ENCODE measurements at places on chromosomes 11 and 22. TPM values are rescaled to one million over a fixed set of nuclear protein-coding genes. Genes with fewer than 3 reads are reported as not detected.

PKNOX2 gene
- polyA plus RNA-seq, result not detected

SDHD gene
- 183 TPM for polyA plus RNA-seq

PPM1F gene
- polyA plus RNA-seq, result 6.1 TPM

ANAPC15 gene
- polyA plus RNA-seq, result 100 TPM

VSIG2 gene
- 0.75 TPM for polyA plus RNA-seq

SLC22A25 gene
- polyA plus RNA-seq, result not detected

RCOR2 gene
- not detected for polyA plus RNA-seq

GSTP1 gene
- 207 TPM for polyA plus RNA-seq

OR52I1 gene
- polyA plus RNA-seq, result not detected

- DNase-seq, result no peak
- H3K27me3 ChIP-seq, result no peaks in the 10 kb centered on the region
- H3K4me1 ChIP-seq, result peaks cover 59% of the 10 kb centered on the region
- no peak overlapping the region for H3K4me3 ChIP-seq
These were observed 83.3 kb downstream of the MICAL2 start for GRCh38 chr11:12193515-12194336.

GRCh38 chr11:126837581-126837980 is 163.0 kb downstream of the KIRREL3 start:
- no peak overlapping the region for H3K4me3 ChIP-seq
- no peaks in the 10 kb centered on the region for H3K27me3 ChIP-seq
- no peak for DNase-seq
- no peaks in the 10 kb centered on the region for H3K4me1 ChIP-seq
- H3K36me3 ChIP-seq, result no peaks in the 10 kb centered on the region

DNA sequence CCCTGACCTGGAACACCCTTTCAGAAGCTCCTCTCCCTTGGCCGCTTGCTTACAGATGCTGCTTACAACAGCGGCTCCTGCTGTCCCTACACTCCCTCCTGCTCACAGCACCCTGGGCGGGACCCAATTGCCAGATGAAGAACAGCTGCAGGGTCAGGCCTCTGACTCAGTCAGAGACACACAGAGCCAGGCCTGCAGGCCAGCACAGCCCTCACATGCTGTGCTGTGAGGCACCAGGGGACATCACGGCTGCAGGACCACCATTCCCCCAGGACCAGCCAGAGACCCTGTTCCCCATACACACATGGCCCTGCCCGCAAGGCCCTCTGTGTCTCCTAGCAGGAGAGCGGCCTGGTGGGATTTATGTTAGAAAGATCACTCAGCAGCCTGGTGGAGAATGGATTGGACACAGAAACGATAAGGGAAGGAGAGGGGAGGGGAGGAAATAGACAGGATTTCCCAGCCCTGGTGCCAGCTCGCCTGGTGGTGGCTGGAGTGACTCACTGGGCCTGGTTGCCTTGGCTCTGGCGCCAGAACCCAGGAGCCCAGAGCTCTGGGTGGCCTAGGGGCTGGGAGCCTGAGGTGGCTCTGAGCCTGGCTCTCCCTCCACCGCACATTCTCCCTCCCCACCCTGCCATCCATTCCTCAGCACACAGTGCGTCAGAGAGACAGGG is 6.7 kb downstream of the CAPN5 start:
- no peak overlapping the region for H3K27ac ChIP-seq
- H3K4me3 ChIP-seq, result no peak overlapping the region
- H3K36me3 ChIP-seq, result no peaks in the 10 kb centered on the region

DNA sequence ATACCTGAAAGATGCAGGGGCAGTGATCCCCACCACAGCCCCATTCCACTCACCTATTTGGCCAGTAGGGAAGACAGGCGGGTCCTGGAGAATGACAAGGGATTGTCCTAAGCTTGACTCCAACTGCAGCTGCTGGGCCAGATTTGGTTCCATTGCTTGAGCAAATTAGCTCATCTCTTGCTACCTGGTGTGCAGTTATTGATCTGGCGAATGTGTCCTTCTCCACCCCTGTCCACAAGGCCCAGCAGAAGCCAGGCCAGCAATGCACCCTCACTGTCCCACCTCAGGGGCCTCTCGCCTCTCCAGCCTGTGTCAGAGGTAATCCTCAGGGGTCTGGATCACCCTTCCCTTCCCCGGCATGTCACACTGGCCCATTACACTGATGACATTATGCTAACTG is 23.3 kb downstream of the TSPAN32 start:
- H3K27me3 ChIP-seq, result no peaks in the 10 kb centered on the region
- no peaks in the 10 kb centered on the region for H3K36me3 ChIP-seq
- no peak overlapping the region for H3K27ac ChIP-seq
- H3K4me1 ChIP-seq, result no peaks in the 10 kb centered on the region
- no peak overlapping the region for H3K4me3 ChIP-seq

- H3K27ac ChIP-seq, result no peak overlapping the region
- DNase-seq, result no peak
- no peaks in the 10 kb centered on the region for H3K36me3 ChIP-seq
- H3K27me3 ChIP-seq, result peaks cover 5% of the 10 kb centered on the region
- no peak overlapping the region for H3K4me3 ChIP-seq
- H3K4me1 ChIP-seq, result no peaks in the 10 kb centered on the region
These were observed 90.6 kb downstream of the GAB4 start for GRCh38 chr22:16917144-16918003.

DNA sequence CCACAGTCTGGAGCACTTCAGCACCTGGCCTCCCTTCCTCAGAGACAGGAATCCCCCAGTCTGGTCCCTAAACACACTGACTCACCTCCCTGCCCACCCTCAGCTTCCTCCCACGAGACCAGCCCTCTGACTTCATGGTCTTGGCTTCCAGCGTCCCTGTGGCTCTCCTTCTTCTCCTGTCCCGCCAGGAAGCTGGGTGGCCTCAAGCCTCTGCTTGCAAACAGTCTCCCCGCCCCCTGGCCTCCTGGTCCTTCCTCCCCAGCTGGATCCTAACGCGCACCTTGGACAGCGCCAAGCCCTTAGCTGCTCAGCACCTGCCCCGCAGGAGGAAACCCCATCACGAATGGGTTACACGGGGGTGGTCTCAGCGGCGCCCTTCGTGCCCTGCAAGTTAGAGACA is 4.5 kb downstream of the NCF4 start:
- H3K36me3 ChIP-seq, result peaks cover 41% of the 10 kb centered on the region
- no peak for DNase-seq
- no peaks in the 10 kb centered on the region for H3K27me3 ChIP-seq
- H3K4me3 ChIP-seq, result no peak overlapping the region
- H3K27ac ChIP-seq, result no peak overlapping the region

Measured in CD4-positive, CD25-positive, alpha-beta regulatory T cell (primary cell).